Endothelial cell of umbilical vein (primary cell): ENCODE measurements at places on chromosomes 1 and 21. TPM values are rescaled to one million over a fixed set of nuclear protein-coding genes. Genes with fewer than 3 reads are reported as not detected.

GRCh38 chr1:25994402-25995150, 3.3 kb downstream of the PAFAH2 start:
- DNase-seq = no peak

TLCD4 gene
- 0.05 and 0.11 TPM in 2 replicates for polyA plus RNA-seq

DNA sequence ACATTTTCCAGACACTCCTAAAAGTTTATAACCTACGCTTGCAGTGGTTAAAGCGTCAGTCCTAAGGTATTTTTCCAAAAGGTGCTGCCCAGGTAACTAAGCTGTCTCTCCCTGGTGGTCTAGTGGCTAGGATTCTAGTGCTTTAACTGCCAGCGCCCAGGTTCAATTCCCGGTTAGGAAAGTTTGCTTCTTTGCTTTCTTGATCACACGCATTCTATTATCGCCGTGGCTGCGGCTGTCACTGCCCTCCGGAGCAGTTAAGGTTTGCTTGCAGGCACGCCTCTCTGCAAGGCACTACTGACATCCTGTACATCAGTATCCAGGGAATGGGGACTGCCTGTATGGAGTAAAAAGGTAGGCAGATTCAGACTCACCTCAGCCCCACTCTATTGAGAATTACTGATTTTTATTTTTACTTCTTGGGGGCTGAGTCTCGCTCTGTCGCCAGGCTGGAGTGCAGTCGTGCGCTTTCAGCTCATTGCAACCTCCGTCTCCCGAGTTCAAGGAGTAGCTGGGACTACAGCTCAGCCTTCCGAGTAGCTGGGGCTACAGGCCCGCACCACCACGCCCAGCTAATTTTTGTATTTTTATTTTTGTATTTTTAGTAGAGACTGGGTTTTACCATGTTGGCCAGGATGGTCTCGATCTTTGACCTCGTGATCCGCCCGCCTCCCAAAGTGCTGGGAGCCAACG, 53.2 kb upstream of the CFAP126 start:
- DNase-seq = no peak

GRCh38 chr1:209172286-209172685, 411.2 kb upstream of the CAMK1G start:
- DNase-seq = no peak

DNA sequence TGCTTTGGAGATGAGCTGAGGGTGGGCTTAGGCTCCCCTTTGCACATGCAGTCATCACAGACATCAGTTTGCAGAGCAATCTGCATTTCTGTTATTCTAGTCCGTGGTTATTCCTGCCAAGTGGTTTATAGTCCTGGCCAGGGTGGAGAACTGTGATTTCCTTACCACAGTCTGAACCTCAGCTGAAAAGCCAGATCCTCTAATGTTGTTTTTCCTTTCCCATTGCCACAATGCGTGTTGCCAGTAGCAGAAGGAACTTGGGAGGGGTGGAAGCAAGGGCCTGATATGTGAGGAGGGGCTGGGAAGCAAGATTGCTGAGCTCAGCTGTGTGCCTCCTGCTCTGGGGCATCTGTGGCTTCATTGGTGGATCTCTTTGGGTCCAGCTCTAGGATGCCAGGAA, 18.0 kb upstream of the ST3GAL3 start:
- DNase-seq = no peak

DNA sequence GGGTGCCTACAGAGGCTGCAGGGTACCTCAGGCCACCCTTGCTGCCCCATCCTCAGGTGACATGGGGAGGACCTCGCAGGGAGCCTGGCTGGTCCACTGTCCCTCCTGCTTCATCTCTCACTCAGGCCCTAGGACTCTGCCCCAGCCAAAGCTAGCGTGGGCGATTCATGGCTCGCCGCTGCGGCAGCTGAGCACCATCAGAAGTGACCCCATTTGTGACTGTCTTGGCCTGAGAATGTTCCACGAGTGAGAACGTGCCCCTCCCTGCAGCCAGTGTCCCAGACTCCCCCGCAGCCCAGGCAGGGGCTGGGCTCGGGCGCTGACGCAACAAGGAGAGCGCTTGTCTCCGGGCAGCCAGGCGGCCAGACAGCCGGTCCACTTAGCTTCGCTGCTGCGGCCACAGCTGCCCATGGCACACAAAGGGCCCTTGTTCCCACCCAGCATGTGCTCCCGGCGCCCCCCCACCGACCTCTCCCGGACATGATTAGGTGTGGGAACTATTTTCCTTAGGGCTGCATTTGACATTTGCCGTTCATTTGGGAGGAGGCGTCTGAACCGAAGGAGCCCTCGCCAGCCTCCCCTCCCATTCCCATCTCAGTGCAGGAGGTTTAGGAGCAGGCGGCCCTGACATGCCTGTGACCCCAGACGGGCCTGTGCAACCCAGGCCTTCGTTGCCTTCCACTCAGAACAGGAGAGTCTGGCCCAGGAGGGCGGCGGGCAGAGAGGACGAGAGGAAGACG, 19.3 kb upstream of the POFUT2 start:
- DNase-seq = no peak

- DNase-seq = peak; percentile 56
These were observed 34.9 kb upstream of the VASH2 start for GRCh38 chr1:212915245-212916091.

DNA sequence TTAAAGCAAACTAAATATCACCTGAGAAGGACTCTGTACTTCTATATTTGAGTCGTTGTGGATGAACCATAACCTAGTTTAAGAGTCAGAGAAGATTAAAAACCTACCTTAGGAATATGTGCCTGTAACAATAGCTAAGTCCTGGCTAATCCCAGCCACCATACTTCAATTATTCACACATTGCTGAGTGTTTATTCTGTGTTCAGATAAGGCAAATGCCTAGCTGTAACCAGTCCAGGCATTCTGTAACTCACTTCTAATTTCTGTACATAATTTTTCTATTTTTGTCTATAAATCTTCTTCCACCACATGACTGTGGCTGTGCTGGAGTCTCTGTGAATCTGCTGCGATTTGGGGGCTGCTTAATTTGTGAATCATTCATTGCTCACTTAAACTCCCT, 441.9 kb upstream of the ADAMTS5 start:
- DNase-seq = no peak

- no peak for DNase-seq
These were observed 133.2 kb downstream of the GDAP2 start for GRCh38 chr1:117796226-117796625.

GRCh38 chr1:246255773-246256172, 251.3 kb downstream of the SMYD3 start:
- no peak for DNase-seq

- no peak for DNase-seq
These were observed 431 bp downstream of the RAB42 start for GRCh38 chr1:28592321-28593071.

GRCh38 chr1:27400082-27400962, 7.9 kb downstream of the GPR3 start:
- no peak for DNase-seq

LAPTM5 gene
- 83.4 and 98.9 TPM in 2 replicates for polyA plus RNA-seq

DNA sequence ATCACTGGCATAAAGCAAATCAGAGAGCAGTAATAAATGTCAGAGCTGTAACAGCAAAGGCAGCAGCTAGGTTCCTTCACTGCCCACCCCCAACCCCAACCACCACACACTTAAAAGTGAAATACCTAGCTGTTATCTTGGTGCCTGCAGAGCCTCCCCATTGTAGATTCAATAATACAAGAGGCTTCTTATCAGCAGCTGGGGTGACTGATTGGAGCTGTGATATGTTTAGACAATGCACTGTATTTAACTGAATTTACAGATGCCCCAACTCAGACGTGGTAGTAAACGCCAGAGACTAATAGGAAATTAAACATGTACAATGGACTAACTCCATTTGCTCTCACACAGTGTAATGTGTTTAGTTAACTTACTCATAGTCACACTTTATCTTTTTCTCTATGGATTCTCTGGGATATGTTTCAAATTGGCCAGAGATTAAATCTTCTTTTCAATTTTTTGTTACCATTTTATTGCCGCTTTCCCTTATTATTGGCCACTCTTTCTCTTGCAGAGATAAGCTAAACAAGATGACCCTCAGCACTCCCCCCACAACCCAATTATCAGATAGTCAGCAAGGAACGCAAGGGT, 117.1 kb downstream of the ESRRG start:
- no peak for DNase-seq

DNA sequence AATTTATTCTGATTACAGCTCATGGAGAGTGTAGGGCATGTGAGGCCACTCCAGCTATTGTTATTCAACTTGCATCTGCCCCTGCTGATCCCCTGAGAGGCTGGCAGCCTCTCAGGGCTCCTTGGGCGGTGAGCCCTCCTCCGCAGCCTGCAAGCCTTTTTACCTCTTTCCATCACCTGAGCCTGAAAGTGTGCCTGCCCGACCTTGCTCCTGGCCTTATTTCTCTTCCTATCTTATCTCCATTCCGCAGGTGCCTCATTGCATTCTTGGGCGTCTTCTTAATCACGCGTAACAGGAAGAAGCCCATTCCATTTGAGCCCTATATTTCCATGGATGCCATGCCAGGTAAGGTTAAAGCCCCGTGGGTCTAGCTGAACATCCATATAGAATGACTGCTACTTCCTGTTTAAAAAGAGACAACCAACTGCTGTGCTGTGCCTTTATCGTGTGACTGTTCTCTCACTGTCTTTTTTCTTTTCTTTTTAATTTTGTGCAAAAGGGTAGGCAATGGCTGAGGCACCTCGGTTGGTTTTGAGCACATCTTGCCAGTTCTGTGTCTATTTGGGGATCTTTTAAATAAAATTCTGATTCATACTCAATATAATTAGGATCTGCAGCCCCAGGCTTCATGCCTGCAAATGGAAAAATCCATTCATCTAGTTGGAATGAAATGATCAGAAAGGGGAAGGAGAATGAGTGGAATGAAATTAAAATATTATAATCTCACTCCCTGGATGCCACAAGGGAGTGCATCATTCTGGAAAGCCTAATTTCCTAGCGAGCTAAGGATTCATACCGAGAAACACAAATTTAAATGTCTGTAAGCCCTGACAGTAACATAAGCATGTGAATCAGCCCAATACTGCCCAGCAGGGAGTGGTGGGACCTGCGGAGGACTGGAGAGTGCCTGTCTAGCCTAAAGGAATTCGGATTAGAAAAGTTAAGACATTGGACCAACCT, 38.6 kb upstream of the RCAN3 start:
- DNase-seq = no peak

DNA sequence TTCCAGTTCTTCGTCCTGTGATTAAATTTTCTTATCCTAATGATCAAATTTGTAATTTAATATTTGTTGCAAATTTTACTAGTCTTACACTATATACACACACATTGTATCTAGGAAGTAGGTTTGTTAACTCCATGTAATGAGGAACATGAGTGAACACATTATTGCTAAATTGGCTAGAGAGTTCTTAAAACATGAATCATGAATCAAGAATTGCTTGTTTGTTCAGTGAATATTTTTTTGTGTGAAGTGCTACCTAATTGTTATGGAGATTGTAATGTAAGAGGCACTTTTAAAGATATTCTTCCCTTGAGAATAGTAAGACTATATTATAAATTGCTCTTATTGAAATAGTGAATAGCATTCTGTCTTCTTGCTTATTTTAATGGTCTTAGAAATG, 4.6 kb downstream of the GPSM2 start:
- DNase-seq = no peak

COL24A1 gene
- 0.02 and 0.03 TPM in 2 replicates for polyA plus RNA-seq
